SHP77 (cell line): ENCODE measurements at places on chromosomes 4 and X.

DNA sequence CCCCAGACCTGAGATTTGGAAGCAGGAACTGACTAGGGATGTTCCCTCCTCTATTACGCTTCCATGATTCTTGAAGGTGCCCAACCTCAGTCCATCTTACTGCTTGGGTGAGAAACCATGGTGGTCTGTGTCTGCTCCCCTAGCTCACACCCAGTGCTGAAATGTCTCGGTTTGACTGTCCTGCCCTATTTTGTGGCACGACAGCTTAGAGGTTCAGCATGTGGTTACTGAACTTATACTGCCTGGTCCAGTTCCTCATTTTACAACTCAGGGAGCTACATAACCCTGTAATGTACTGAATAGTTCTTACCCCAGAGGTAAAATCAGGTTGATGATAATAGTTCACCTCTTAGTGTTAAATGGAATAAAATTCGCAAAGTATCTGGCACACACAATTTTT lies 203.1 kb downstream of the RBM46 start:
- no peak for DNase-seq

- DNase-seq = no peak
These were observed 71.0 kb upstream of the BMP2K start for GRCh38 chr4:78704981-78705683.

GRCh38 chrX:106612393-106612763 lies 600 bp downstream of the RADX start:
- peak; percentile 19 for DNase-seq

DNA sequence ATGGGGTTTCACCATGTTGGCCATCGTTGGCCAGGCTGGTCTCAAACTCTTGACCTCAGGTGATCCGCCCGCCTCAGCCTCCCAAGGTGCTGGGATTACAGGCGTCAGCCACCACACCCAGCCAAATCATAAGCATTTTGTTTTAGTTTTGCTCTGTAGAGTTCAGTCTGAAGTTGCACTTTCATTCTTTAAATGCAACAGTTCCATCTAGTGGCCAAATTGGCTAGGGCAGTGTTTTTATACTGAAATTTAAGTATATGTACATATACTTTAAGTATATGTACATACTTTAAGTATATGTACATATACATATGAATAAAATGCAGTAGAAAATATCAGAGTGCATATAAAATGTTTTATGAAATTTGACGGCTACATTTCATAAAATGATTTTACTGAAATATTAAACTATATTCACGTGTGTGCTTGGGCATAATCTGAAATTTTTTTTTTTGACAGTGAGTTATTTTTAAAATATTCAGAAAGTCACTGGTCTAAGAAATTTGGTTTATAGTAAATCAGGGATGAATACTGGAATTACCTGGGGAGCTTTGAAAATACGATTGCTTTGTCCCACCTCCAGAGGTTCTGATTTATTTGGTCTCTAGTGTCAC lies 145.5 kb downstream of the NWD2 start:
- peak; percentile 3 for DNase-seq

DNA sequence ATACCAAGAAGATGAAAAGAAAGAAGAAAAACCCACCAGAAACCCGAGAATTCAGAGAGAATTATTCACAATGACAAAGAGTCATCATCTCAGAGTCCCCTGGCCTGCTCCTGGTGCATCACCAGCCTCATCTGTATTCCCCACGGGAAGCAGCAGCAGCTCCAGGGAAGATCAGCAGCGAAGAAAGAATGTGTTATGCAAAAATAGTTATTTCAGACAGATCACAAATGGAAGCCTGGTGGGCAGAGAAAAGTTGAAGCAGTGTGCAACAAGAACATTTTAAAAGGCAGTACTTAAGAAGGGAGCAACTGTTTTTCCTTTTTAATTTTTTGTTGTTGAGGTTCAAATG lies 189.2 kb downstream of the PPP3CA start:
- DNase-seq = no peak
